ENCODE measurements at places on chromosomes 2 and 18.

DNA sequence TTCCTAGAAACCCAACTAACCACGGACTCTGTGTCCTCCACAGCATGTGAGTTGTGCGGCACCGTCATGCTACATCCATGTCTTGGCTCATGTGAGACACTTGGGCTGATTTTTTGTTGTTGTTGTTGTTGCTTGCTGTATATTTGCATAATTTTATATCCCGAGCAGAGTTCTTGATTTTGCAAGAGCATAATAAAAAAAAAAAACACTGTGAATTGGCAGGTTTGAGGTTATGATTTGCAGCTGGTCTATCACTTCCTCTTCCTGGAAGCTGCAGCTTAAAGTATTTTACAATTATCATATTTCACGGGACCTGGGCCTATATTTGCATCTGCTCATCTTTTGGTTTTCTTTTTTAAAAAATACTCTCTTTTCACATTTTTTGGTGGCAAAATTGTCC is 142.3 kb upstream of the NRP2 start:
- no peak for DNase-seq

GRCh38 chr2:203763938-203764664 is 57.7 kb downstream of the CD28 start:
- no peak for DNase-seq

DNA sequence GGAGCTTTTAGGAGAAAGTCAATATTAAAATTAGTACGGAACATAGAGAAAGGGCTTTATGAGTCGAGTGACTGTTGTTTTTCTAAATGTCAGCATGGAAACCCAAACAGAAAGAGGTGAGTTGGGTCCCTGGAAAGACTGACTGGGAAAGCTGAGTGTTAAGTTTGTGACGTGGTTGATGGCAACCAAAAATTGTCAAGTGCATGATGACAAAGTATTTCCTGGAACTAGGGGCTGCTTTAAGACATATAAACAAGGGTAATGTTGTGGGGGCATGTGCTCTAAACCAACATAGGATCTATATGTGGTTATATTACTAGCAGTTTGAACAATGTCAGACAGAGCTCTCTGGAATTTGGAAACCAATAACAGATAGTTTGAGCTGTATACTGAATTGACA is 50.9 kb upstream of the GPD2 start:
- no peak for DNase-seq

DNA sequence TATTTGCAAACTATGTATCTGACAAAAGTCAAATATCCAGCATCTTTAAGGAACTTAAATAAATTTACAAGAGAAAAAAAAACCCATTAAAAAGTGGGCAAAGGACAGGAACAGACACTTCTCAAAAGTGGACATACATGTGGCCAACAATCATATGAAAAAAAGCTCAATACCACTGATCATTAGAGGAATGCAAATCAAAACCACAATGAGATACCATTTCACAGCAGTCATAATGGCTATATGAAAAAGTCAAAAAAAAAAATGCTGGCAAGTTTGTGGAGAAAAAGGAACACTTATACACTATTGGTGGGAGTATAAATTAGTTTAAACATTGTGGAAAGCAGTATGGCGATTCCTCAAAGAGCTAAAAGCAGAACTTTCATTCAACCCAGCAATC is 130.3 kb upstream of the LHCGR start:
- DNase-seq = no peak

DNA sequence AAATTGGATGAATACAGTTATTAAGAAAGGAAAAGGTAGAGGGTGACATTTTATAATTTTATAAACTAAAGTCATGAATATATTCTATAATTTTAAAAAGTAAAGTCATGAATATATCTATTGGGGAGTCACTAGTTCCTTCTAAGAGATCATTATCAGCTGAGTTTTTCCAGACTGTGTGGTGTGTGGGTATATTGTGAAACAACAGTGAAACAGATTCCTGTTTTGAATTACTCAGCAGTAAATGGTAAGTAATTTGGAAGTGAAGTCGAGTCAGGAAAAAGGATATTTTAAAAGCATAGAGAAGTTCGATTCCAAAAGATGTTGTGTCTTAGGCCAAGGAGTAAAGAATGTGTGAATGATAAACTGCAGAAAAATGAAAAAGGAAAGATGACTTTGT is 1018.2 kb upstream of the NXPH2 start:
- no peak for DNase-seq

DNA sequence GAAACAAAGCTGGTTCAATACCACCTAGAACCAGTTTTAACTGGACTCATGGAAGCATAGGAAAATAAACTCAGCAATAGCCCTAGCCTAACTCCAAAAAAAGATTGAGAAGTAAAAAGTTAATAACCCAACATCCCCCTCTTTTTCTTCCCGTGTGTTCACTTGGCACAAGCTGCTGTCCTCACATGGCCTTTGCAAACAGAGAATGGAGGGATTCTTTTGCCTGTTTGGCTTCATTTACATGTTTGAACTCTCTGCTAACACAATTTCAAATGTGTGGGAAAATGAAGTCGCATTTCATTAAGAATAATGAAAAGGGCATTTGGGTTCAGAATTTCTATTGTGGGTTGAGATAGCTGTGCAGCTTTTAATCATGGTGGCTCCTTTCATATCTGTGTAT is 589.2 kb upstream of the LRRTM1 start:
- DNase-seq = no peak

- DNase-seq = peak; percentile 90
Observed at GRCh38 chr18:46333431-46334135, 229.4 kb downstream of the HAUS1 start.

GRCh38 chr2:46097714-46098480 is 199.3 kb upstream of the EPAS1 start:
- no peak for DNase-seq

- DNase-seq = no peak
Observed at GRCh38 chr2:224309176-224309575, 92.7 kb downstream of the FAM124B start.

GRCh38 chr2:42888321-42889245 is 96.2 kb upstream of the HAAO start:
- no peak for DNase-seq

DNA sequence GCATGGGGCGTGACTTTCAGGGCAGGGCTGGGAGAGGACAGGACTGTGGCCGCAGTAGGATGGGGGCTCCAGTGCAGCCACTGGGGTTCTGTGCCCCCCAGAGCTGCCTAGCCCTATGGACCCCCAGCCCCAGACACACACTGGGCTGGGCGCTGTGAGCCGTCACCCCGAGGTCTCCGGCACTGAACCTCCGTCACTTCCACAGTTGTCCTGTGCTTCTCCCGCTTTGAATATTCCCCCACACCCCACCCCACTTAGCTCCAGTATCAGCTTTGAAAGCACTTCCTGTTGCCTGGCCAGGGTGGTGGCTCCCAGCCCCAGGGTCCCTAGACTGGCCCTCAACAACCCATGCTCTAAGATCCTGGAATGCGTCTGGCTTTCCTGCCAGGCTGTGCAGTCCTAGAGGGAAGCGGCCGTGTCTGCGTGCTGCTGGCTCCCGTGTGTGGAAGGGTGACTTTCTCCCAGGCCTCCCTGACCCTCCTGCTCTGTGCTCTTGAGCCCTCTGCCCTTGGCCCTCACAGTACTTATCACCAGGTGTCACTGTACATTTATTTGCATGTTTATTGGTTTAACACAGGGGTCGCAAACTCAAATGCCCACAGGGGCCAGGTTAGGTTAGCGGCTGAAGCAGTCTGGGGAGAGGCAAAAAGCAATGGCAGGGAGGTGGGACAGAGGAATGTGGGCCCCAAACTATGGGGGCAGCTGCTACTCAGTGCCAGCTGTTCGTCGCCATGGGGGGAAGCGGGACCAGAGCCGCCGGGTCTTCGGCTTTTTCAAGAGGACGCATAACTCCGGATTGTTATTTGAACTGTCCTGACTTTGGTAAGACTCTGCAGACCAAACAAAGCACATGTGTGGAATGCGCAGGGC is 9.9 kb downstream of the OBSL1 start:
- DNase-seq = no peak

DNA sequence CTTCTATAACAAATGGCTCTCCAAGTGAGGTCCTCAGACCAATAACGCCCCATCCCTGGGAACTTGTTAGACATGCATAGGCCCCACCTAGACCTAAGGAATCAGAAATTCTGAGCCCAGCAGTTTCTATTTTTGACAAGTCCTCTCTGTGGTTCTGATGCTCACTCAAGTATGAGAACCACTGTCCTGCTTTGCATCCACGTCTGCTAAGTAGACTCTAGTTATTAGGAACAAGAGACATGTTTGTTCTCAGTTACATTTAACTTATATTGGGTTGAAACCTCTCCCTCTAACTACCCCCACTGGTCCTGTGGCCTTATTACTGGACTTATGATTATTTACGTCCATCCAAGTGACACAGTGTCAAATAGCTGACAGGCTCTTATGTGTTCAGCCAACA is 70.3 kb downstream of the TMEM17 start:
- DNase-seq = no peak

GRCh38 chr2:102512161-102512560 is 39.1 kb downstream of the SLC9A4 start:
- no peak for DNase-seq

DNA sequence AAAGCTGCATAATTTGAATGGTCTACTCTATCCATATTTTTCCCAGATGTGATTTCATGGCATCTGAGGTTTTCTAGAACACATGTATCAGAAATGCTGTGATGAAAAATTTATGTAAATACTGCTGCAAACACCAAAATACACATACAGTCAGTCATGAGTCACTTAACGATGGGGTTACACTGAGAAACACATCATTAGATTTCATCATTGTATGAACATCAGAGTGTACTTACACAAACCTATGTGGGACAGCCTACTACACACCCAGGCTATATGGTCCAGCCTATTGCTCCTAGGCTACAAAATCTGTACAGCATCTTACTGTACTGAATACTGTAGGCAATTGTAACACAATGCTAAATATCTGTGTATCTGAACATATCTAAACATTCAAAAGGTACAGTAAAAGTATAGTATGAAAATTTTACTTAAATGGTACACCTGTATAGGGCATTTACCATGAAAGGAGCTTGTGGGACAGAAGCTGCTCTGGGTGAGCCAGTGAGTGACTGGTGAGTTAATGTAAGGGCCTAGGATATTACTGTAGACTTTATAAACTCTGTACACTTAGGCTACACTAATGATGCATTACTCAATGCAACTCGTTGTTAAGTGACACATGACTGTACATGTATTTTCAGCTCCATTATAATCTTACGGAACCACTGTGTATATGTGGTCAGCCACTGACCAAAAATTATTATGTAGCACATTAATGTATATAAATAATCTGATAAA is 33.5 kb downstream of the PNO1 start:
- no peak for DNase-seq

DNA sequence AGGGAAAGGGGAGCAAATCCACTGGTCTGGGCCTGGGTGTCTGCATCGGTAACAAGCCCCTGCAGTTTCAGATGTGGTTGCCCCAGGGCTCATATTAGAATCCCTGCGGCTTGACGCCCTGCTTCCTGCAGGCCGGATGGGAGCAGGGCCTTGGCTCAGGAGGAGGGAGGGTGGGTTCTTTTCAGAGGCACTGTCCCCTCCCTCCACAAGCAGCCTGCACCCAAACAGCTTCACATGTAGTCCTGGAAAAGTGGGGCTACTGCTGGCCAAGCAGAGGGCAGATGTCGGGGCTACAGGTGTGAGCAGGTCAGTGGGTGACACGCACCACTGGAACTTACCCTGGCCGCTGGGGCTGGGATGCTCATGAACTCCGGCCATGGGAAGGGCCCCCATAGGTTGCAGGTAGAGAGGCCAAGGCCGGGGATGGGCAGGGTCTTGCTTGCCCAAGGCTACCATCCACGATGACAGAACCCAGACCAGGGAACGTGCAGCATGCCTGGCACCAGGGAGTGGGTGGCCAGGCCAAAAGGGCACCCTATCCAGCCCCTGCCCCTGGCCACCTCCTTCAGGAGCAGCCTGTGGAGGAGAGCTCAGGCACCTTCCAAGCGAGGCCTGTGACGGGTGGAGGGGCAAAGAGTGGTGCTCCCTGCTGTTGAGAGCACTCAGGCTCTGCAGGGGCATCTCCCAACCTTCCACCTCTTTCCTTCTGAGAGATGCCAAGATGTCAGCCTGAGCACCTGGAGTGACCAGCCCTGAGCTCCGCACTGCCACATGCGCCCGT is 16.8 kb downstream of the ARID5A start:
- no peak for DNase-seq
